Activated CD4-positive, alpha-beta T cell treated with anti-CD3 and anti-CD28 coated beads, Interleukin-2, amount 50 U/mL, for 24 hours (primary cell): ENCODE measurements at places on chromosomes 4 and X.

DNA sequence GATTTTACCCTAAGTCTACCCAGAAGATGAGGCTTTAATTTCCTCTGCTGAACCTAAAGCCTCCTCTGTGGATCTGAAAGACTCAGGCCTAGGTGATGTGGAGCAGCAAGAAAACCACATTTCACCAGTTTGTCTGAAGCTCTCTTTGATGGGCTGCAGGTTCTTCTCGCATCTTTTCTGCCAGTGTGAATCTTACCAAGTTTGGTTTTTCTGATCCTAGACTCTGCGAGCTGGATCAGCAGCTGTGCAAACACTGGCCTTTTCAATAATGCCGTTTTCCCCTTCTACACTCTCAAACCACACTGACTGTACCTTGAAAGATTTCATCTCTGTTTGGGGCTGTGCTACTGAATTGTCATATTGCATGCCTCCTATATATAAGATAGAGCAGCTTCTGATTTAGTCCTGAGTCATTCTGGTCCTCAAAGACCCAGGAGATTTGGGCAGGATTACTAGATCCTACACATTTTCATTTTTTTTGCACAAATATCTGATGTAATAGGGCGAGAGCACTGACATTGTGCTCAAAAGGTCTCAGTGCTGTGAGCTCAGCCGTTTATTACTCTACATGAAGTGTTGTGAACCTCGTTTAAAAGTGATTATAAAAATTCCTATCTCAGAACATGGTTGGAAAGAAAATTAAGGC, 133.6 kb upstream of the FAM9C start:
- no peak for DNase-seq

DNA sequence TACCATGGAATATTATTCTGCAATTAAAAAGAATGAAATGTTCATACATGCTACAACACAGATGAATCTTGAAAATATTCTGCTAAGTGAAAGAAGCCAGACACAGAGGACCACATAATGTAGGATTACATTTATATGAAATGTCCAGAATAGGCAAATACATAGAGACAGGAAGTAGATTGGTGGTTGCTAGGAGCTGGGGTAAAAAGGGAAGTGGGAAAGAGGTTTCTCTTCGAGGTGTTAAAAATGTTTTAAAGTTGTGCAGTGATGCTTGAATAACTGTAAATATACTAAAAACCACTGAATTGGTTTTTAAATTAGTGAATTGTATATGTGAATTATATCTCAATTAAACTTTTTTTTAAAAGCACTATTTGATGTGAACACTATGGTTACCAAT, 3.6 kb upstream of the NXT2 start:
- no peak for DNase-seq

- no peak for DNase-seq
Observed at GRCh38 chr4:97144199-97144598, 999.1 kb downstream of the STPG2 start.

DNA sequence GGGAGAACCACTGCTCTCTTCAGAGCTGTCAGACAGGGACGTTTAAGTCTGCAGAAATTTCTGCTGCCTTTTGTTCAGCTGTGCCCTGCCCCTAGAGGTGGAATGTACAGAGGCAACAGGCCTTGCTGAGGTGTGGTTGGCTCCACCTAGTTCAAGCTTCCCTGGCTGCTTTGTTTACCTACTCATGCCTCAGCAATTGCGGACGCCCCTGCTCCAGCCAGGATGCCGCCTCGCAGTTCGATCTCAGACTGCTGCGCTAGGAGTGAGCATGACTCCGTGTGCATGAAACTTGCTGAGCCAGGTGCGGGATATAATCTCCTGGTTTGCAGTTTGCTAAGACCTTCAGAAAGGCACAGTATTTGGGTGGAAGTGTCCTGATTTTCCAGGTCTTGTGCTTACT, 70.9 kb downstream of the MAGEB5 start:
- DNase-seq: no peak

DNA sequence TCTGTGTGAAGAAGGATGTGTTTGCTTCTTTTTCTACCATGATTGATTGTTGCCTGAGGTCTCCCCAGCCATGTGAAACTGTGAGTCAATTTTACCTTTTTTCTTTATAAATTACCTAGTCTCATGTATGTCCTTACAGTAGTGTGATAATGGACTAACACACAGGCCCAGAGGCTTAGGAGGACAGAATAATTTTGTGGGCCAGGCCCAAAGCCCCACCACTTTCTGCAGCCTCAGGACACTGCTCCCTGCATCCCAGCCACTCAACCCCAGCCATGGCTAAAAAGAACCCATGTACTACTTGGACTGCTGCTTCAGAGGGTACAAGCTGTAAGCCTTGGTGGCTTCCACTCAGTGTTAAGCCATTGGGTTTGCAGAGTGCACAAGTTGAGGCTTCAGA, 512.7 kb upstream of the CT83 start:
- DNase-seq: no peak

DNA sequence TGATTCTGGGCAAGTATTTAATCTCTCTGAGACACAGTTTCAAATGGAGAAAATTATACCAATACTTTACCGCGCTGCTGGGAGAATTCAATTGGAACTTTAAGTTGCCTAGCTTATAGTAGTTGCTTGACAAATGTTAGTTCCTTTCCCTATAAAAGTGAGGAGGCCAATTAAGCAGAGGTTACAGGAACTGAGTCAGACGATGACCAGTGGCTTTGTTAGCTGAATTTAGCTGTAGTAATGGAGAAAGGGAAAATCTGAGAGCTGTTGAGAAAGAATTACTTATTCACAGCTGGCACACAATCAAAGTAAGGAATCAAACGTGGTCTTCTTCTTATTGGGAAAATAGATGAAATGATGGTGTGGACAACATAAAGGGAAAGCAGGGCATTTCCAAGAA, 29.6 kb downstream of the SMARCA1 start:
- no peak for DNase-seq

GRCh38 chr4:123848606-123849005, 452.0 kb downstream of the SPRY1 start:
- no peak for DNase-seq

- no peak for DNase-seq
Observed at GRCh38 chr4:146382194-146382593, 139.5 kb downstream of the SLC10A7 start.

- DNase-seq: no peak
Observed at GRCh38 chrX:351736-352135, 33.1 kb upstream of the GTPBP6 start.

DNA sequence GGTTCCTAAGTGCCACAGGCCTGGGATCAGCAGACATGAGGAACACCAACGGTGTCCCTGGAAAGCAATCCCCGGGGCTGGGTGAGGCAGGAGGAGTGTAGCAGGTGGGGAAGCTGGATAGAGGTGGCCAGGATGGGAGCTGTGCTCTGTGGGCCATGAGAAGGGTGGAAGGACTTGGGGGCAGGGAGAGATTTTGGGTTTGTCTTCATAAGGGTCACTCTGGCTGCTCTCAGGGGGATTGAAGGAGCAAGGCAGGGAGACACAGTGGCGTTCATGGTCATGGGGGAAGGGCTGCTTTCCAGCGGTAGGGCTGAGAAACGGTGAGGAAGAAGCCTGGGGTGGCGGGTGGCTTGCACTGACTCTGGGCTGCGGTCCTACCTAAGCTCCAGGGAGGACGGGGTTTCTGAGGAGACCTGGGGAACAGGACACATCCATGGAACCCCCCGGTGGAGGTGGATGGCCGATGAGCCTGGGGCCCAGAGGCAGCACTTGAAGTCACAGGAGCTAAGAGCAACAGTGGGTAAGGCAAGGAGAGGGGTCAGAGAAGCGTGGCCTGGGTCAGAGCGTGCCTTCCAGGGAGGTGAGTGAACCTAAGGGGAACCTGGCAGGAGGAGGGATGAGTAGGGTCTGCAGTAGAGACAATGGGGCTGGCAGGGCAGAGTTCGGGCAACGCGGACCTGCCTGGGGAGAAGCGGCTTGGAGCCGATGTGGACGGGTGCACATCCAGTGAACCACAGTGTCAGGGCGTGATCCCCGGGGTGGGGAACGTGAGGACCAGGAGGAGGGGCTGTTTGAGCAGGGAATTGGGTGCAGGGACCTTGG, 12.4 kb upstream of the CTBP1 start:
- no peak for DNase-seq

- DNase-seq: no peak
Observed at GRCh38 chr4:148152868-148153625, 289.2 kb downstream of the NR3C2 start.
